ENCODE measurements at places on chromosomes 4 and X.

DNA sequence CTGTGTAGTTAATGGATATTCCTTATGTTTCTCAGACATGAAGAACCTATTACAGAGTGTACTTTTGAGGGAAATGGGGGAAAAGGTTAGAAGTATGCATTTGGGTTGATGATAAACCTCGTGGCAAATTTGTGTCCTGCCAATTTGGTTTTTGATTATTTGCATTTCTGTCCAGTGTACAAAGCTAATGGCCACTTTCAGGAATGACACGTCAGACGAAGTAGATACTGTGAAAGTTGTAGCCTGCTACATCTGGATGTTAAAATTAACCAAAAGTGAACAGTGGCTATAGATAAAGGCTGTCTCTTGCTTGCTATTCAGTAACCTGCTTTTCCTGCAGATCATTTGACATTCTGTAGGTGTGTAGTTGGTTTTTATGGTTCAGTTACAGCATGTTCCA, 1.0 kb downstream of the PRDX4 start:
- no peak for DNase-seq

DNA sequence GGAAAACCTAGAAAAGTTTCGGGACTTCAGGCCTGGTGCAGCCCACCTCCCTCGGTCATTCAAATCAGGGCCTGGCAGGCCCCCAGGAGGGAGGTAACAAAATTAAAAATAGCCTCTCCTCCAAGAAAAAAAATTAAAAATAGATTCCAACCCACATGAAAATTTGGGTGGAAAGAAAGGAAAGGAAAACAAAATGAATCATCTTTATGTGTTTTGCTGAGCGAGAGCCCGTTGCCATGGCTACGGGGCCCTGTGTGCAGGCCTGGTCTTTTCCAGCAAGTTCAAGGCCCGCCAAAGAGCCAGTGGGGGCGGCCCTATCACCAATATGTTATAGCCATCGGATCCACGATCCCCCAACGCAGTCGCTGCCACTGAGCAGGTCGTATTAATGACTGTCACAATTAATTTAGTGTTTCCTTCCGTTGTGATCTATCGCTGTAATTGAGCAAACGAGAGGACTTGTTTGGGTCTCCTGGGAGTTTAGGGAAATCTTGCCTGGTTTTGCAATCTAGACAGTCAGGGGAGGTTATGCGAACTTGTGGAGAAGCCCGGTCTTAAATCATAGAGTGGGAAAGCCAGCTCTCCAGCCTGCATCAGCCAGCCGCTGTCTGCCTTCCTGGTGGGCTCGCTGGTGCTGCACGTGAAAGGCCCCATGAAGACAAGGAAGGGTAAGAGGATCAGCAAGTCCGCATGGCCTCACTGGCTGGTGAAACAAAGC, 452.4 kb downstream of the BCOR start:
- no peak for DNase-seq

DNA sequence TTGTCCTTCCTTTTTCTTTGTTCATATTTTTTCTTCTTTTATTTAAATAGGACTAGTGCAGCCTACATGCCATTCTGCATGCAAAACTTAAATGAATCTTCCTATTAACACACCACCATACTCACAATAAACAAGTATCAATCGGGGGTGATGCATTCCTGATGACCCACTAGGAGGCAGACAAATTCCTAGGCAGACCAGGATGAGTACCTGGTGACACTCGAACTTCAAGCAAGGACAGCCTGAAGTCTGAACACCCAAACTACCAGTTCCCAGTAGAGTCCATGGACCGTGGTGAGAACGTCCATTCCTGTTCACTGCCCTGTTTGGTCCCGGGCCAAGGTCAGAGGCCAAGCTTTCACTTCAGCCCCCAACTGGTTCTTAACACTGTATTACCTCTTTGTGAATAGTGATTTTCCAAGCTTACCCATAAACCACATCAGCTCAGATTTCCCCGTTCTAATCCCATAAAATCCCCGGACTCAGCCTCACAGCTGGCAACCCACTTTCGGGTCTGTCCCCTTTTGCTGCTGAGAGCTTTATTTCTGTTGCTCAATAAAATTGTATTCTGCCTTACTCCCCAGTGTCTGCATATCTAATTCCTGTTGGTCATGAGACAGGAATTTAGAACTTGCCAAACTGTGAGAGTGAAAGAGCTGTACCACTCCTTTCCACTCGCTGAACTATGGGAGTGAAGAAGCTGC, 1286.6 kb downstream of the FSTL5 start:
- no peak for DNase-seq

DNA sequence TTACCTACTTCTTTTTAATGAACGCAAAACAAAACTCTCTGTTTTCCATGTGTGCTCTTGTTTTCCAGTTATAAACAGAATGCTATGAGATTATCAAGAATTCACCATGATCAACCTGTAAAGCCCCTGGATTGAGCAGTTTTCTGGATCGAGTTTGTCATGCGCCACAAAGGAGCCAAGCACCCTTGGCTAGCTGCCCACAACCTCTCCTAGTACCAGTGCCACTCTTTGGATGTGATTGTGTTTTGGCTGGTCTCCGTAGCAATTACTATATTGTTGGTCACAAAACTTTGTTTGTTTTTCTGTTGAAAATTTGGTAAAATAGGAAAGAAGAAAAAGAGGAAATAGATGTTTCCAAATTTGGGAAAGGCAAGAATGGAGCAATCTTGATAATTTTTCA, 51.1 kb downstream of the UGT2B7 start:
- no peak for DNase-seq

GRCh38 chr4:185771711-185772390, 40.1 kb downstream of the SORBS2 start:
- no peak for DNase-seq

DNA sequence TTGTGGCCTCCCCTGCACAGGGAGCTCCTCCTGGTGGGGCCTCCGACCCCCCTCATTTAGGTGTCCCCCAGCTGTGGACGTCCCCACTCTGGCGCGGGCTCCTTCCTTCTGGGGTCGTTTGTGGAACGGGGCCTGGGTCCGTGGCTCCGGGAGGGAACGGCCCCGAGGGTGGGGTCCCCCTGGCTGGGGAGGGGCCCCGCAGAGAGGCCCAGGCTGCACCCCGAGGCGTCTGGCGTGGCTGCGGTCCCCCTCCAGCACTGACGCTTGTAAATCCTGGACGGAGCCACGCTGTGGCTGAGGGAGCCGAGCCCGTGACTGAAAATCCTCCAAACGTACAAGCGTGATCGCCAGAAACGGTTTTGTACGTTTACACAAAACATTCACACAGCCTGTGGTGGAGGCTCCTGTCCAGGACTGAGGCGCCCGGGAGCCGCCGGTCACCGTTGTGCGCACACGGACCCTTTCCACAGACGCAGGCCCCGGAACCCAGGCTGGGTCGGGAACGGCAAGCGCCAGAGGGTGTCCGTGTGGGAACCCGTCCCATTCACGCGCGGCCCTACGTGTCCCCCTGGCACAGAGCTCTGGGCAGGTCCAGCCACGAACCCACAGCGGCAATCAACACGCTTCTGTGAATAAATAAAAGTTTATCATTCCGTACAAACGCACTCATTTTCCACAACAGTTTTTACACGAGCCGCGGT, 15.2 kb upstream of the GTPBP6 start:
- DNase-seq: no peak

- no peak for DNase-seq
Observed at GRCh38 chr4:99938243-99938753, 8.1 kb downstream of the DNAJB14 start.

GRCh38 chr4:3721627-3722026, 44.6 kb upstream of the ADRA2C start:
- no peak for DNase-seq

GRCh38 chr4:39083164-39083563, 21.1 kb downstream of the KLHL5 start:
- no peak for DNase-seq

DNA sequence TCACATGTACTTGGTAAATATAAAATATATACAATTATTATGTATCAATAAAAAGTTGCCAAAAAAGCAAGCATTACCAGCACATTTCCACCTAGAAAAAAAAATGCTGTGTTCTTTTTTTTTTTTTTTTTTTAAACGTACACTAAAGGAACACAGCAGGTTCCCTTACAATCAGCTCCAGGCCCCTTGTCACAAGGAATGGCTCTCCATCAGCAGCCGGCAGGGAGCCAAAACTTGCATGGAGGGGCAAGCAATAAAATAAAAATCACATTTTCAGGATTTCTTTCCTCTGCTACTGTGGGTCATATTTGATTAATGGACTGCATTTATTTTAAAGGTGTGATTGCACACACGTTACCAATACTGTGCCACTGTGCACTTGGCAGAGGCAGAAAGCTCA, 460.3 kb downstream of the GPAT3 start:
- no peak for DNase-seq

GRCh38 chrX:131729295-131729694, 185.4 kb downstream of the OR13H1 start:
- DNase-seq: no peak

DNA sequence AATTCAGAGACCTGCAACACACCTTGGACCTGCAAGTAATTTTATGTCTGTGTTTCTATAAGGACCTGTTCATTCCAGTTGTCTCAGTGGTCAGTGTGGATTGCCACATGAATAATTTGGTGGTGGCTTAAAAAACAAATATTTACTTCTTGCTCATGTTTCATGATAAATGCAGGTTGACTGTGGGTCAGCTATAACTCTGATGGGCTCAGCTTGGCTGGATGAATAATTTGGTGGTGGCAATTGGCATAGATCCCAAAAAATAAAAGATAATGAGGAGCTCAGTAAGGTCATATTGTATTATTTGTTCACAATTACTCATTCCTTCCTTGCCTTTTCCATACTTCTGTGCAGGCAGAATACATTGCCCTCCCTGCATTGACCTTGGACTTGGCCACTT, 18.9 kb upstream of the SCRG1 start:
- DNase-seq: no peak

GRCh38 chr4:83657336-83657735, 121.4 kb downstream of the GPAT3 start:
- no peak for DNase-seq

DNA sequence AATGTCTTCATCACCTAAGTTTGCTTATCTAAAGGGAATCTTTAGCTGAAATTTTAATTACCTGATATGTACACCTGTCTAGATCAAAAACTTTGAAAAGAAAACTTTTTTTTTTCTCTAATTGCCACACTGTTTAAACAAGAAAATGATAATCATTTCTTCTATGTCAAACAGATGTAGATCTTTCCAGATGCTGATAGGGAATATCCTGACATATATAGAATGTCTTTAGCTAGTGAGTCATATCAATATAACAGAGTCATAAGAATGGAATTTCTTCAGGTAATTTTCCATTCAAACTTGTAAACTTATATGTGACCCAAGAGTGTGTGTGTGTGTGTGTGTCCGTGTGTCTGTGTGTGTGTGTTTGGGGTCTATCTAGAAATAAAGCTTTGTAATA, 271.9 kb downstream of the GPM6A start:
- DNase-seq: no peak

DNA sequence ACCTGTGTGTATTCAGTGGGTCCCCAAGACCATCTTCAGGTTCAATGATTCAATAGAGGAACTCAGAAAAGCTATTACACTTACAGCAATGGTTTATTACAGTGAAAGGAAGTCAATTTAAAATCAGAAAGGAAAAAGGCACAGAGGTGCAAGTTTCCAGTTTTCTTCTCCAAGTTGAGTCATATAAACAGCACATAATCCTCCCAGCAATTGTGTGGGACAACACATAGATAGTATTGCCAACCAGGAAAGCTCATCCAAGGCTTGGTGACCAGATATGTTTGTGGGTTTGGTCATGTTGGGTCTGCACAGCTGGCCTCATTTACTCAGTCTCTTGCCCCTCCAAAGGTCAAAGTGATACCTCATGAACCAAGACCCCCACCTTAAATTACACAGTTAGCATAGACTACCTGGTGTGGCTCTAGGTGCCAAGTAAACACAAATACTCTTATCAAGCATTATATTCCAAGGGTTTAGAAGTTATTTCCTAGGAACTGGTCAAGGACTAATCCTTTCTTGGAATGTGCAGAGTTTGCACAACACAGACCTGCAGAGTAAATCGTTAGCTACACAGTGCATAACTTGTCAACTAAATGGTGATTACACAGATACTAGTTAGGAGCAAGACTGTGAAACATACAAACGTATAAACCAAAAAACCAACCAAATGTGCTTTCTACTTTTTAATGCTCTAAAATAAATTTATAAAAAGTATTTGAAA, 777.3 kb downstream of the PCDH18 start:
- DNase-seq: no peak

- DNase-seq: no peak
Observed at GRCh38 chr4:120731561-120731960, 191.0 kb downstream of the PRDM5 start.

DNA sequence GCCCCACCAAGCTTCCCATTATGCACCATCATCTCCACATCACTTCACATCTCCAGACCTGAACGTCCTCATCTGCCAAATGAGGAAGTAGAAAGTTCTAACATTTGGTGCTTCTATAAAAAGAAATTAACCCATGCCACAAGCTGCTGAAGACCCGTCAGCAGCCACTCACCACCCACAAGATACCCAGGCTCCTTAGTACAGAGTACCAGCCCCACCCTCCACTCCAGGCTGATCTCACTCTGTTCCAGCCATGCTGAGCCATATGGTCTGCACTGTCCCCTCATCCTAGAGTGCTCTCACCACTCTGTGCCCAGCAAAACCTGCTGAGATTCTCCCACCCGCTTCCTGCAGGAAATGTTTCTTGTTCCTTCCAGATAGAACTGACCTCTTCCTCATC, 240.8 kb upstream of the PPARGC1A start:
- DNase-seq: no peak

- DNase-seq: no peak
Observed at GRCh38 chr4:147830102-147830463, 98.2 kb downstream of the ARHGAP10 start.

DNA sequence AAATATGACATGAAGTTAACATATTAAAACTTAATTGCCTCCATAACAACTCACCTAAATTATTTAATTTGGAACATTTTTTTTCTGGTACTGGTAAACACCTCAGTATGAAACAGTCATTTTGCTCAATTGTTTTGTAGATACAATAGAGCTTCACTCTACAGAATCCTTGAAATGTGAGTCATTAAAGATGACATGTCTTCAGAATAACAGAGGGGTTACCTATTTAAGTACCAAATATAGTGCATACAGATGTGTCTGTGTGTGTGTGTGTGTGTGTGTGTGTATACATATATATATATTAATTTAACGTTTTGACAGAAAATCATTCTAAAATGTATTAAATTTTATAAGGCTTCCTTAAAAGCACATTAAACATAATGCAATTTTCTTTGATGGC, 297.6 kb downstream of the INPP4B start:
- no peak for DNase-seq

DNA sequence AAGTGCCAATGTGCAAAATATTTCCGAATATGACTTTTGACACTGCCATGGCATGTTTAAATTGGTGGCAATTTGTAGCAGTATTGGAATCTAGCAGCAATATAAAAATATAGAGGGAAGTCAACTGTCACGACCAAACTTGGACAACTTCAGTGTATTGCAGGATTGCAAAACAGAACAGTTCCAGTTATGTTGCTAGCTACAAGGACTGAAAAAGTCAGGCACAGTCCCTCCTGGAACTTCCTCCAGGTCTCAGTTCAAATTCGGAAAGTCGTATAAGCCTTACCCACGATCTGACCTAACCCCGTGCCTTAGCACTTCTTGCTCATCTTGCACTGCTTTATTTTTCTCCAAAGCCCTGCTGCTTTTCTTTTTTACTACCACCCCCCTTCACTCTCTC, 390.0 kb upstream of the GALNT7 start:
- no peak for DNase-seq

Data from cortex of kidney (tissue), 1 donor.